ENCODE measurements at places on chromosomes 16 and 17.

DNA sequence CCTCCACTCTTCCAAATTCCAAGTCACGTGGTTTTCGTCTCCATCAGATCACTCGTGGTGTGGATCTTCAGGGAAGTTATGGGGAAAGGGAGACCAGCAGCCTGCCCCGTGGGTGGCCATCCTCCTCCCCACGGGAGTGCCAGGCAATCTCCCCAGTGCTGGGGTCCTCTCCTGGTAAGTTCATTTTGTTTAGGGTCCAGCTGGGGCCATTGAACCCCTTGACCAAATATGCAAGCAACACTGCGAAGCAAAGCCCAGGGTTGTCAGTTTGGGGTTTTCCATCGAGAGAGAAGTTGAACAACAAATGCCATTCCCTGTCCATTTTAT lies 4.1 kb upstream of the LCMT1 start:
- DNase-seq, result no peak

- DNase-seq, result peak; percentile 27
Measured at GRCh38 chr16:15897834-15898254, 9.4 kb upstream of the CEP20 start.

- DNase-seq, result no peak
Measured at GRCh38 chr16:68643847-68644246, 1.3 kb upstream of the CDH3 start.

- DNase-seq, result no peak
Measured at GRCh38 chr16:15786501-15786900, 70.3 kb downstream of the MYH11 start.

GRCh38 chr16:72944757-72945485 lies 103.0 kb downstream of the ZFHX3 start:
- no peak for DNase-seq

DNA sequence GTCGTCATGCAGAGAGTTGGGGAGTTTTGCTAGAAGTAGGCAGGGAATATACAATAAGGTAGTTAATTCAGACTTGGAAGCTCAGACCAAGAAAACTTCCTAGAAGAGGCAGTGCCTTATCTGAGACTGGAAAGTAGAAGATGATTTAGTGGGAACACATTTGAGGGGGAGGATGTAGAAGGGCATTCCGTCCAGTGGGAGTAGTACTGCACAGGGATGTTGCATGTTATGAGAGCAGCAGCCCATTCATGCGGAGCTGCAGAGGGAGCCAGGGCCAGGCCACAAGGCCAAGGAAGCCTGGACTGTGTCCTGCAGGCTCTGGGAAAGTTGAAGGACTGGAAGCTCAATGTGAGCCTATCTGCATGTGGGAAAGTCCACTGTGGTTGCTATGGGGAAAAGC lies 344.5 kb upstream of the EEF2KMT start:
- DNase-seq, result no peak

DNA sequence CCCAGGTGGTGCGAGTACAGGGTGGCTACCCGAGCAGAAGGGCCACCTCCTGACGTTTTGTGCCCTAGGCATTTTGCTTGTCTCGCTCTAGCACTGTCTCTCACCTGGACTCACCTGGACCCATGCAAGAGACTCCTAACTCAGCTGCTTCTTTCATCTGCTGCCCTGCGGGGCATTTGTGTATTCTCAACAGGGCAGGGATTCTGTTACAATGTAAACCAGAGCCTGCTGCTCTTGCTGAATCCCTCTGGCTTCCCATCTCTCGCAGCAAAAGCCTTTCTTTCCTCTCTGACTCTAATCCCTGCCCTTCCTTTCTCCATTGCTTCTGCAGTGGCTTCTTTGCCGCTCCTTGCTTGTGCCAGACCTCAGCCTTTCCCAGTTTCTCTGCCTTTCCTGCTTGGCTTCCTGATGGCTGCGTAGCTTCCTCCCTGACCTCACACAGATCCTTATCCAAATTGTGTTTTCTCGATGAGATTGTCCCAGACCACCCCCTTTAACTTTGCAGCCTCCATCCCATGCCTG lies 10.2 kb downstream of the ARSG start:
- no peak for DNase-seq

DNA sequence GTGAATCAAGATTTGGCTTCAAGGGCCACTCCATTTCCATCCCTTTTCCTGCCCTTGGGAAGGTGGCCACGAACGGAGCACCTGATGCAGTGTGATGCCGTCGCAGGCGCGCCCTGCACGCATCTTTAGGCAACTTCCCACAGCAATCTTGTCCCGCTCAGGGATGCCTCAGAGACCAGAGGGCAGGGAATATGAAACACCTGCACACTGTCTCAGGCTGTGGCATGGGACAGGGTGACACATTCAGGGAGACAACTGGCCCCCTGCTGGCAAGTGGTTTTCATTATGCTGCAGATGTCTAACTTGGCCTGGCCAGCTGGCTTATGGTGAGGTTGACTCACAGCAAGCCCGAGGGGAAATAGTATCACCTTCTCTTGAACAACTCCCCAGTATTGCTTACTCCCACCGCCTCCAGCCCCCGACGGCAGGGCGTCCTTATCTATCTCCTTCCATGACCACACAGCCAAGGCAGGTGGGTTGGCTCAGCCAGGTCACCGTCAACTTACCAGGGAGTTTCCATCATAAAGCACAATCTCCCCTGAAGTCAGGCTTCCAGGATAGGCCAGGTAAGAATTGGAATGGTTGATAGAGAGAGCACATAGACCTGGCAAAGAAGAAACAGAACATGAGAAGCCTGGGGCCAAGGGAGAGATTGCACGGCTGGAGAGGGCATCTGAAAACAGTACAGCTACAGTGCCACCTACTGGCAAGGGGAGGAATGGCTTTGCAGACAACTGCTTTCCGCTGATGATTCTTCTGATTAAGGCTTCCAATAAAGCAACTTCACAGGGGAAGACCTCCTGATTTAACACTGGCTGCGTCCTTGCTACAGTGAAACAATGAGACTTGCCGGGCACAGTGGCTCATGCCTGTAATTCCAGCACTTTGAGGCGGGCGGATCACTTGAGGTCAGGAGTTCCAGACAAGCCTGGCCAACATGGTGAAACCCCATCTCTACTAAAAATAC lies 21.1 kb downstream of the WIPI1 start:
- DNase-seq, result peak; percentile 78

GRCh38 chr17:1347589-1348323 lies 52.3 kb downstream of the YWHAE start:
- DNase-seq, result no peak

GRCh38 chr17:66580956-66581391 lies 253.9 kb upstream of the CACNG5 start:
- DNase-seq, result no peak

GRCh38 chr16:73071131-73071940 lies 23.4 kb upstream of the ZFHX3 start:
- DNase-seq, result no peak

GRCh38 chr16:2704166-2704982 lies 15.7 kb downstream of the PRSS27 start:
- no peak for DNase-seq

- DNase-seq, result no peak
Measured at GRCh38 chr17:16106161-16106891, 106.7 kb downstream of the TTC19 start.

DNA sequence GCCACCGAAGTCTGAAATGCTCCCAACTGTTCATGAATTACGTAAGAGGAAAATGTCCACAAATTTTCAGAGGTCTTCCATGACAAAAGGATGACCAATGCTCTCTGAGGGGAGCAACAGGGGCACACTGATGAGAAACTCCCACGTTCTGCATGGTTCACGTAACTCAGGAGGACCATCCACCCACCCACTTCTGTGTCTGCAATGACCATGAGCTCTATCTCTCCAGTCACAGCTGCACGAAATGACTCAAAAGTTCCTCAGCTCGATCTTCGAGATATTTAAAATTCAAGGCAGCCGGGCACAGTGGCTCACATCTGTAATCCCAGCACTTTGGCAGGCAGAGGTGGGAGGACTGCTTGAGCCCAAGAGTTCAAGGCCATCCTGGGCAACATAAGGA lies 15.8 kb downstream of the WDR45B start:
- no peak for DNase-seq

- DNase-seq, result no peak
Measured at GRCh38 chr16:61968242-61969076, 67.8 kb downstream of the CDH8 start.

DNA sequence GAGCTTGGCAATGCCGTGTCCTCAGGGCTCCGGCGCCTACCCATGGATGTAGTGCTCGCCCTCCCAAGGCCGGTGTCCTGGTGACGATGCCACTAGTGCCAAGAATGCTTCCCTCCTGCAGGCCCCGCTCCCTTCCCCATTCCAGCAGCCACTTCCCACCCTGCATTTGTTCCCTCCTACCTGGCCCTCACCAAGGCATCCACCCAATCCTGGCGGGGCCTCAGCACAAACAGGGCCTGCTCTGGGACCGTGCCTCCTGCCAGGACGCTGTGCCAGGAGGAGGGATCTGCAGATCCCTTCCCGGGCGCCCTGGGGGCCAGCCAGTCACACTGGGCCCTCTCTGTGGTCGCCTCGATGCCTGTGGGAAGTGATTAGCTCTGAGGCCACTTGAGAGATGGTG lies 25.1 kb downstream of the ABR start:
- no peak for DNase-seq

GRCh38 chr17:82419540-82419939 lies 1.2 kb upstream of the OGFOD3 start:
- DNase-seq, result no peak

- DNase-seq, result no peak
Measured at GRCh38 chr17:56098746-56099145, 54.5 kb upstream of the ANKFN1 start.

GRCh38 chr16:75206749-75207451 lies at the start of gene CTRB2:
Gene CTRB2 (minus strand): TSS chr16:75207161. CDS start chr16:75207141, 20 bp downstream.
- no peak for DNase-seq

DNA sequence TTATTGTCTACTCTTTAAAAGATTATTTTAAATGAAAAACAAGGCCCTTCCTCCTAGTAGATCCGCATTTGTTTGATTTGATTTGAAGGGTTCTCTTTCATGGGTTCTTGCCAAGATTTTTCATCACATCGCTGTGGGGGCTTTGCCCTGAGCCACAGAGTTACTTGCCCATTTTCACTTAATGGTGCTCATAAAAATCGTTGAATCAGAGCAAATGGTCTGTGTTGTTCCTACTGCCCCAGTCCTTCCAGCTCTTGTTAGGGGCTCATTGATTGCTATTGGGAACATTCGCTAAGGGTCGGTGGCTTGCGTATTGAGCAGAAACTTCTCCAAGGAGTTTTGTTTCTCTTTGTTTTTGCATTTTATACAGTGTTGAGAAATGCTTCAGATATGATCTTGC lies 1023.4 kb upstream of the CDH8 start:
- no peak for DNase-seq

GRCh38 chr16:27784351-27785306 lies 234.7 kb downstream of the KATNIP start:
- no peak for DNase-seq

DNA sequence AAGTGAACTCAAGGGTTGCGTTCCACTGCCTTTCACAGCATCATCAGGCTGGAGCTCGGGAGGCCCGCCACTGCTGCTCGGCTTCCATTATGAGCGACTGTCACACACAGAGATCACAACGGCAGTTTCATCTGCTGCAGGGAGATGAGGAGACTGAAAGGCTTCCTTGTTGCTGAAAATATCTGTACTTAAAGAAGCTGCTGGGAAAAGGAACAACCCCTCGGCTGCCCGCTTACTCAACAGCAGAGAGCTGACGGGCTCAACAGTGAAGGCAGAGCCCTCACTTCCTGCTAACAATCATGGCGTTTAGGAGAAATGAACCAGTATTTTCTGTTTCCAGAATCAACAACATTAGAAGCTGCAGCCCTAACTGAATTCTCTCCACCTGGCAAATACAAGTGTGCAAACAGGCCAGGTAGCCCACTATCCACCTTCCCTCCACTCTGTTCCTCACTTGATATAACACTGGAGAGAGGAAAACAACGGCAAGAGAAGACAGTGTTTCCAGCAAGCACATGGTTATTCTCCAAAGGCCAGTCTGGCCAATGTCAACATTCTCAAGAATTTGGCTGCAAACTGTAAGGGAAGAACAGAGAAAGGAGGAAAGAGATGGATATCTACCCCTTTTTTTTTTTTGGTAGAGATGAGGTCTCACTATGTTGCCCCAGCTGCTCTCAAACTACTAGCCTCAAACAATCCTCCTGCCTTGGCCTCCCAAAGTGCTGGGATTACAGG lies 33.7 kb downstream of the MBTPS1 start:
- no peak for DNase-seq

GRCh38 chr16:2692251-2692947 lies 10.1 kb downstream of the KCTD5 start:
- DNase-seq, result no peak

GRCh38 chr17:73066148-73066884 lies 26.2 kb downstream of the SLC39A11 start:
- no peak for DNase-seq

GRCh38 chr16:89363621-89364393 lies 126.6 kb downstream of the ANKRD11 start:
- DNase-seq, result no peak

- DNase-seq, result no peak
Measured at GRCh38 chr17:74426551-74427047, 5.3 kb upstream of the GPRC5C start.

- DNase-seq, result no peak
Measured at GRCh38 chr17:32482568-32483320, 4.0 kb upstream of the CDK5R1 start.

GRCh38 chr17:48463526-48463925 lies 33.5 kb upstream of the SKAP1 start:
- no peak for DNase-seq

GRCh38 chr16:14562691-14563491 lies 67.2 kb downstream of the PARN start:
- no peak for DNase-seq

DNA sequence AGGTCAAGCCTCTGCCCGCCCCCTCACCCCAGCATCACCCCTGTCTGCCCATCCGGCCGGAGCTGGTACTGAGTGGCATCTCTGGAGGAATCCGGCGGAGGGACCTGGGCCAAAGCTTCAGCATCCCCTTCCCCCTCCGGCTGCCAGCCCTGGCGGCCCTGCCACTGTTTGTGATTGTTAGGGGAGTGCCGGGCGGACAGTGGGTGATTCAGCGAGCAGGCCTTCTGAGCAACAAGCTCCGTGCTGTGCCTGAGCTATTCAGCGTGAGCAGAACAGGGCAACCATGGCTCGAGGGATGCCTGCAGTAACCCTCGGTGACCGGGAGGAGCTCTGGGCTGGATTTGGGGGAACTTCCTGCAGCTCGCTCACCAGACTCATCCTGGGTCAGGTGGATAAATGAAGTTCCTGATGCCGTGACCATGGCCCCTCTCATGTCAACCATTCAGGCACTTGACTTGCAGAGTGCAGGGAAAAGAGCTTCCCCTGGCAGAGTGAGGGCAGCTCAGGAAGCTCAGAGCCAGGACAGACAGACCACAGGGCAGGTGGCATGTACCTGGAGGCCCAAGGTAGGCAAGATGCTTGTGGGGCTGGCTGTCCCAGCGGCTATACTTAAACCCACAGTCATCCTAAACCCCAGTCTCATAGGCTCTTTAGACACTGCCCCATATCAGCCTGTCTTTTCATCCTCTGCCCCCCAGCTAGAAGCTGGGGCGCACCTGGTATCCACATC lies 24.3 kb upstream of the MLKL start:
- DNase-seq, result no peak

Measured in stimulated activated CD4-positive, alpha-beta T cell treated with anti-CD3 and anti-CD28 coated beads, Interleukin-1b, Interleukin-23, amount 100 ng/mL, for 24 hours (primary cell).